ENCODE measurements at places on chromosomes 7 and 10.
A peak's percentile ranks its signal among the peaks of the same experiment; 100 is the strongest.

- no peak for DNase-seq
These were observed 676.3 kb downstream of the SDK1 start for GRCh38 chr7:3977391-3977790.

- no peak for DNase-seq
These were observed 71.9 kb downstream of the PROSER2 start for GRCh38 chr10:11895108-11895466.

DNA sequence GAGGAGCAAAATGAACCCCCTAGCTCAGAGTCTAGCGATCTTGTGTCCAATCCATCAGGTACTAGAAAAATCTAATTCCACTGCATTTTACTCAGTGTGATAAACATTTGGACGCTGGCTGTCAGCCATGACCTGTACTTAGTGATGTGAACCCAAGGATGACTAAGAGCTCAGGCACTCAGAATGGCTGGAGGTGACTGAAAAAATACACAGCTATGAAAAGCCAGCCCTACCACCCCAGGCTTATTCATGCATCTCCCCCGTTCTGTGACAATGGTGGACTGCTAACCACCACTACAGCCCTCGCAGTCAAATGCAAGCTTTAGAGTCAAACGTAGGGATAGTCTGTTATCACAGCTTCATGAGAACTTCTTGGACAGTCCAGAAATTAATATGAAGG is 14.9 kb downstream of the AFAP1L2 start:
- no peak for DNase-seq

DNA sequence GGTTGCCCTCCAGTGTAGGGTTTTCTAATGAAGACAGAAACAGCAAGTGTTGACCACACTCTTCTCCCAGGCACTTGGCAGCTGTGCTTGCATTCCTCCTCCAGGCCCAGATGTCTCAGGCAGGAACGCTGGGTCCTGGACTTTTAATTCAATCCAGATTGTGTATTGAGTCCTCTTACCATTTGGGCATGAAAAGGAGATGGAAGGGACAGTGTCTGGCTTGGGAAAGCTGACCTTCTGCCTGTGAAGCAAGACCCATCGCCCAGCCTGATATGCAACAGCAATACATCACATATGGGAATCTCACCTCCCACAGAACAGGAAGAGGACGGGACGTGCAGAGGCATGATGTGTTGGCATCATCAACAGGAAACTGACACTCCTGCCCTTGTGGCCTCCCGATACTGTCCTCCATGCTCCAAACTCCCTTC is 174.4 kb upstream of the LYZL2 start:
- no peak for DNase-seq

- DNase-seq = no peak
These were observed 128.0 kb upstream of the CACUL1 start for GRCh38 chr10:118882741-118883140.

GRCh38 chr7:138001529-138002095 is at the start of gene CREB3L2:
TSS of gene CREB3L2 (minus strand) at chr7:138002086. CDS start at chr7:138001705, 381 bp downstream.
- DNase-seq = peak; percentile 60

GRCh38 chr7:104679085-104679484 is 334.9 kb upstream of the KMT2E start:
- DNase-seq = no peak

- DNase-seq = no peak
These were observed 49.8 kb downstream of the EPDR1 start for GRCh38 chr7:37970211-37970610.

- no peak for DNase-seq
These were observed 9.3 kb upstream of the MCU start for GRCh38 chr10:72682638-72683037.

GRCh38 chr7:49255054-49255453 is 330.7 kb downstream of the CDC14C start:
- DNase-seq = no peak

GRCh38 chr7:73894733-73895551 is 34.0 kb downstream of the TMEM270 start:
- DNase-seq = no peak

DNA sequence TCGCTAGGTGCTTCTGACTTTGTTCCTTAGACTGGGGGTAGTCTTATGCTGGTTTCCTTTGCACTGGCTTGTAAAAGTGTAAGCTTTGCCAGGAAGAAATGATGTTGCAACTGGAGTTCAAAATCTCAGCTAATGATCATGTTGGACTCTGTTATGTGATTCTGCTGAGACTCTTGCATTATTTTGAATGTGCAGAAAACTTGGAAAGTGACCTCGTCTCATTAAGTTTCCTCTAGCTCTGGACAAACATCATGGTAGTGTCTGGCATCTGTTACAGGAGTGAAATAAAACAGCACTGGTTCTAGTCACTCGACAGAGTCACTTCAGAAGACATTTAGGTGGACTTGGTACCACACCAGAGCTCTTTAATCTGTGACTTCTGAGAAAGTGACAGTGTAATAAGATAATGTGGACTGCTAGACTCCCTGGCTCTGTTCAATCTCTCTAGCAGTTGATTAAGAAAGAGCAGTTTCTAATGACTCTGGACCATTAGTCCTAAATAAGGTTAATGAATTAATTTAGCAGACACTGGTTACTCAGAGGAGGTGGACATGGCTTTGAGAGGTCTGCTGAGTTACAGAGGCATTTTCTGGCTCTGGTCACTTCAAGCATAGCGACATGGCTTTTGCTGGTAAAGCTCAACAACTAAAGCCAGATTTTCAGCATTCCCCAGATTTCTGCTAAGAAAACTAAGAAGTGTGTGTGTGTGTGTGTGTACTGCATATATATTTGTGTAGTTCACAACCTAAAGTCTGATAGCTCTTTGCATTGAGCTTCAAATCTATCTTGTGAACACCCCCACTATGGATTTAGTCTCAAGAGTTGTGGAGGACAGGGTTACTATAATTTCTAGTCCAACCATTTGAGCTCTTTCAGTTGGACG is 2.0 kb downstream of the NRP1 start:
- no peak for DNase-seq

- DNase-seq = no peak
These were observed 138.9 kb downstream of the GRK5 start for GRCh38 chr10:119346095-119346832.

DNA sequence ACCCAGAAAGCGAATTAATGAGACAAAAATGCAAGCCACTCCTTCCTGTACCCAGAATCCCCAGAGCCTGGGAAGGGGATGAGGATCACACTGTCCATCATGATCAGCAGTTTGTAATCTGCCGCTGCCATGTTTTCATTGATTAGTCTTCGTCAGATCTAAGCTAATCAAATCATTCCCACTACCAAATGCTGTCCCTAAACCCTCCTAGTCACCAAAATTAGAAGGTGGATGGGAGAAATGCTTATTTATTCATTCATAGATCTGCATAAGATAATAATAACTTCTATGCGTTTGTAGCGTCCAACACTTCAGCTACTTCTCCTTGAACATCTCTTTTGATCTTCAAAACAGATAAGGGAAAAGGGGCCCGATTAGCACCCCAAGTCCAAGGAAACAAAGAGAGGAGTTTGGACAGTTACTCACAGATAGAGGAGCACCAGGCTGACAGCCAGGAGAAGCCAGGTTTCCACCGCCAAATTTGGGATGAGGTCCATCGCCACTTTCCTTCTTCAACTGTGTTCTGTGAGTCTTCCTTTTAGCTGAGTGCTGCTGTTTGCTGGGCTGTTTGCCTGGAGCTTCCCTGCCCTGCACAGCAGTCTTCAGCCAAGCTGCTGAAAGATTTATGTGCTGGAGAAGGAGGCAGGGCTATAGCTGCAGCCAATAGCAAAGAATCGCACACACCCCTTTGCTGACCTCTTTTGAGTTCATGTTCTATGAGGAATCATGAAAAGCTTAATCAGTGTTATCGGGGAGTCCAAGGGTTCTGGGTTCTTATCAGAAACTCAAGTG is at the start of gene CYP3A5:
Gene CYP3A5 (minus strand): TSS at position 597 of the 792 bp plus-strand sequence. CDS start 100 bp downstream, at position 497.
- no peak for DNase-seq

DNA sequence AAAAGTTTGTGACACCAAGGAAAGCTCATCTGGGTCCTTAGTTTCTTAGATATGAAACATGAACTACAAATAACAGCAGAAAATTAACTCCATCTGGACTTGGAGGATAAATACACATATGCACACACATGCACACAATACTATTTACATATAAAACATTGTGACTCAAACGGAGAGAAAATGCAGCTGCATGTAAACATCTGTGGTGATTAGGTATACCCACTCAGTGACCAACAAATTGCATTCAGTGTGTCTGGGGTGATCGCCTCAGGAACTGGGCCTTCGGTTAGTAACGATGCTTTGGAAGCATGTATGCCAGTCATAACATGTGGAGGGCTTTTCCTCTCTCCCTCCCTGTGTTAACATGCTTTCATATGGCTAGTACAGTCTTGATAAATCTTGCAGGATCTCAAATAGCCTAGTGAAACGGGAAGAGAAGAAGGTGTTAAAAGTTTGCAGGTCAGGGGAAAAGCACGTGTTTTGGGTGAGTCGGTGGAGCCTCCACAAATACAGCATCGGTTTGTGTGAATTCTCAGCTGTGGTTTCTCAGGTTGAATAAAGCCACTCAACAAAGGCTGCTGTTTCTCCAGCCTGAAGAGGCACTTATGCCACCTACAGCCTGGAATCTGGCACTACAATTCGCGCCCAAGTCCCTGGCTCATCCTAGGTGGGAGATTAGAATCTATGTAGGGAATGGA is 8.7 kb upstream of the GLRX3 start:
- peak; percentile 18 for DNase-seq

GRCh38 chr7:65441010-65441409 is 67.4 kb downstream of the ZNF92 start:
- DNase-seq = no peak

DNA sequence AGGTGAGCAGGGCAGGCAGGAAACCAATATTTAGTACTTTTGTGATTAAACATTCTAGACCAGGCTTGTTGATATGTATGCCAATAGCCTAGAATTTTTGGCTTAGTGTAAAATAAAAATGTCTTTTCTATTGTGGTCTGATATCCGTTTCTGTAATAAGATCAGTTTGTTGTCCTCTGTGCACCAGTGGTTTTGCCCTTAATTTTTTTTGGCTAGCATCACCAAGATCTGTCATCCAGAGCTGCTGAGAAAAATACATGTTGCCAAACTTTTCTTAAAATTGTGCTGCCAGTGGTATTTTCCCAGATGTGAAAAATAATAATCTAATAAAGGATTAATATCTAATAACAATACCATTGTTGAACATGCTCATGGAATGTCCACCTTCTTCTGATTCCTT is 115.6 kb downstream of the TWIST1 start:
- no peak for DNase-seq

DNA sequence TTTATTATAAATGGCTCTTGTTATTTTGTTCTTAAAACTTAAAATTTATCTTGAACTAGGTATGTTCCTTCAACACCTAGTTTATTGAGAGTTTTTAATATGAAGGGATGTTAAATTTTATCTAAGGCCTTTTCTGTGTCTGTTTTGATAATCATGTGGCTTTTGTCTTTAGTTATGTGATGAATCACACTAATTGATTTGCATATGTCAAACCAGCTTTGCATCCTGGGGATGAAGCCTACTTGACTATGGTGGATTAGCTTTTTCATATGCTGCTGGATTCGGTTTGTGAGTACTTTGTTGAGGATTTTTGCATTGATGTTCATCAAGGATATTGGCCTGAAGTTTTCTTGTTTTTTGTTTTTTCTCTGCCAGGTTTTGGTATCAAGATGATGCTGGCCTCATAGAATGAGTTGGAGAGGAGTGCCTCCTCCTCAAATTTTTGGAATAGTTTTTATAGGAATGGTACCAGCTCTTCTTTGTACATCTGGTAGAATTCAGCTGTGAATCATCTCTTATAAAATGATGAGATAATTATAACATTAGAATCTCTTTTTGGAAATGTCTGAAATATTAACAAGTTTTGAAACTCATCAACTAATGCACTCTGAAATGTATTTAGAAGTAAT is 78.7 kb upstream of the AGR3 start:
- no peak for DNase-seq

- no peak for DNase-seq
These were observed 131.4 kb downstream of the PAXIP1 start for GRCh38 chr7:154871507-154871906.

- DNase-seq = no peak
These were observed 266.0 kb downstream of the USP6NL start for GRCh38 chr10:11345224-11346054.

DNA sequence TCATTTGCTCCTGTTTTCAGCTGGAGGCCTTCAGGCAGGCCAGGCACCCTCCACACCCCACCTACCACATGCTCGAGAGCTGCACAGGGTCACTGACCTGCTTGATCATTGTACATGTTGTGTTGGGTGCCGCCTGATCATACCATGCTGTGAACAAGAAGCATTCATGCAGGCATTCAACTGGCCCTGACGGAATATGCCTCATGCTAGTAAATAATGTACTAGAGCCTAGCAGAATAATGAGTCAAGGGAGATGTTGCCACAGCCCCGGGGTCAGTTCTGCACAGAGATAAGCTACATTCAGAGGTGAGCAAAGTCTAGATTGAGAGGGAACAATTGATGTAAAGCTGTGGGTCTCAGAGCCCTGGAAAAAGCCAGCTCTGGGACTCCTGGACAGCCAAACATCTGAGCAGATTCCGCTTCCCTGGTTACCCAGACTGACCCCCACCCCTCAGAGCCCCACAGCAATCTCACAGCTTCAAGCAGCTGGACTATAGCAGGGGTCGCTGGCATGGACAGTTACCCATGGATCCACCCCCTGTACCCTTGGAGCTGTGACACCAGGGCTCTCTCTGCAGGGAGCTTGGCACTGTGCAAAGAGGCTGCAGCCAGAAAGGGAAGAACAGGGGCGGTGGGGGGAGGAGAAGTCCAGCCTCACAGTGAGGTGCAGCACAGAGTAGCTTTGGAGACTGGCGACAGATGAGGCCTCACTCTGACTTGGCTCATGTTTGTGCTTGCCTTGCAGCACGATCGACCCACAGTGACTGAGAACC is 86.6 kb downstream of the FRMPD2 start:
- DNase-seq = no peak

- no peak for DNase-seq
These were observed 1250.5 kb downstream of the TYW1 start for GRCh38 chr7:68247126-68247525.

GRCh38 chr10:32940321-32941301 is 17.4 kb downstream of the ITGB1 start:
- no peak for DNase-seq

DNA sequence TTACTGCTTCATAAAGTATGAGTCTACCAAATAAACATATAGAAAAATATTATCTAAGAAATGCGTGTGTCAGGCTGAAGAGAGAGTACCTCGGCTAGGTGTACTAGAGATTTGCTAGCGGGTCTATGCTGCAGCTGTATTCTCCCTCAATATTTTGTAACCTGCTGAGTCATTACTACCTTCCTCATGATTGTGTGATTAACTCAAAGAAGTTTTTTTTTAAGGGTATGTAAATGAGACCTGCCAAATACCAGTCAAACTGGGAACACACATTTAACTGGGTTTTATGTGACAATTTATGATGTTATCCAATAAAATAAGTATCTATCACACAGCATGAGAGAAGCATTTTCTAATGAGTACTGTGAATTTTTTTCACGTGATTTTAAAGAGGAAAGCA is 180.4 kb downstream of the RNF133 start:
- no peak for DNase-seq

GRCh38 chr7:67917437-67917755 is 920.8 kb downstream of the TYW1 start:
- no peak for DNase-seq

DNA sequence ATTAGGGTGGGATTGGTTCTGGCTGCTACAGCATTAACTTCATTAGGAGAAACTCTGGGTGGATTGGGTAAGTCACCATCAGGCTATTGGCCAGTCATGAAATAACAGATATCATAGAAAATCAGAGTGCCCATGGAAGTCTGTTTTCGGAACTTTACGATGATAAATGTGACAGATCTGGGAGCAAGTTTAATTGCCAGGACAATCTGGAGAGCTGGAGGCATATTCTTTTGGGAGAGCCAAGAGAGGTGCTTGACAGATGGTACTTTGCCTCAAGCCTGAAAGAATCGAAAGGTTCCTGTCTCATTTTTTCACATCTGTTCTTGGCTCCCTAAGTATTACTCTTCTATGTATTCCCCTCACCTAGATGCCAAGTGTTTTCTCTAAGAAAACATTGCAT is 369.9 kb downstream of the CNTNAP2 start:
- no peak for DNase-seq
